ENCODE measurements at places on chromosomes 6 and 20.

DNA sequence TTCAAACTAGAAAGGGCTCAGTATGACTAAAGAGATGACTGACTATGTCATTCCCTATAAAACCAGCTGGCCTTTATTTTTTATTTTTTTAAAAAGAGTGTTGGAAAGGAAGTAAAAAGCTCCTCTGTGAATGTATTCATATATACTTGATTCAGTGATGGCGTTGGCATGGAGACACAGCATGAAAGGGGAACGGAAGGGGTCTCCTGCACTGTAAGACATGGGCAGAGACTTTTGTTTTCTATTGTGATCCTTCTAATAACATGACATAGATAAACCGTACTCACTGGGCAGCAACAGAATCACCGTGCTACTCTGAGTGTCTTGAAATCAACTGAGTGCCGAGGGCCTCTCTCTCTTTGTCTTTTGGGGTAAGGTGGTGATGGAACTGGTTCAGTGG, 228.1 kb upstream of the RIN2 start:
- no peak for DNase-seq

- DNase-seq, result no peak
Measured at GRCh38 chr6:36843170-36843569, 3.9 kb upstream of the CPNE5 start.

DNA sequence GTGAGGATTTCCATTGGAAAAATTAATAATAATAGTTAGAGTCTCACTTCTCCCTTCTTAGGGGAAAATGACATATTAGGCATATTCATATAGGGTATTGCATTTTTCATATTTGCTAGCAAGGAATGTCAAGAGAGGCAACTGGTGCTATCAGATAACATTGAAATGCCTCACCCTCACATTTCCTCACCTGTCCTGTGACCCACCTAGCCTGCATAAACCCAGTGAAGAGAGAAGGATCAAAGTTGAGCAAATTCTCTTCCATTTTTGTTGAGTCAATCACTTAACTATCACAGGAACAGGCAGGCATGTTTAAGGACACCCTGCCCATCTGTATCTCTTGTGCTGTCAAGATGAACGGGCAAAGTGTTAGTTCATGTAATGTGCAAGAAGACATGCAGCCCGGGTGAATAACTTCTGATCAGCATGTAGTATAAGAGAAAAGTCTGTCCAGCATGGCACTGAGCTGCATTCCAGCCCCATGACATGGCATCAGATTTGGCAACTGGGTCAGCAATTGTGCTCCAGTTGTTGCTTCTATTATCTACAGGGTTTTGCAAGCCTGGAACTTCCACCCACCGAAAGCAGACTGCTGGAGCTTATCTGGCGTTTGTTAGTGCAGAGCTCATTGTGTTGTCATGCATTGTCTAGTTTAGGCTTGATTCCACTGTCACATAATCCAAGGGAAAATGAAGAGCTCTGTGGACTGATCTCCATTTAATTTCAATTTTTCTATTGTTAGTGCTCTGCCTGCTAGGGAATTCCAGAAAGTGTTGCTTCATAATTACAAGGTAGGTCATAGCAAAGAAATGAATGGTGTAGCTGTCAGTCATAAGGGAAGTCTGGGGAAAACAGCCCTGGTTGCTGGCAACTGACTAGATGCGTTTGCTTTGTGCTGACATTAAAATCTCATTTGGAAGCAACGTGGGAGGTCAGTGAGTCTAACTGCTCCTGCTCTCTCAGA, 138.4 kb upstream of the TNFAIP3 start:
- DNase-seq, result no peak

DNA sequence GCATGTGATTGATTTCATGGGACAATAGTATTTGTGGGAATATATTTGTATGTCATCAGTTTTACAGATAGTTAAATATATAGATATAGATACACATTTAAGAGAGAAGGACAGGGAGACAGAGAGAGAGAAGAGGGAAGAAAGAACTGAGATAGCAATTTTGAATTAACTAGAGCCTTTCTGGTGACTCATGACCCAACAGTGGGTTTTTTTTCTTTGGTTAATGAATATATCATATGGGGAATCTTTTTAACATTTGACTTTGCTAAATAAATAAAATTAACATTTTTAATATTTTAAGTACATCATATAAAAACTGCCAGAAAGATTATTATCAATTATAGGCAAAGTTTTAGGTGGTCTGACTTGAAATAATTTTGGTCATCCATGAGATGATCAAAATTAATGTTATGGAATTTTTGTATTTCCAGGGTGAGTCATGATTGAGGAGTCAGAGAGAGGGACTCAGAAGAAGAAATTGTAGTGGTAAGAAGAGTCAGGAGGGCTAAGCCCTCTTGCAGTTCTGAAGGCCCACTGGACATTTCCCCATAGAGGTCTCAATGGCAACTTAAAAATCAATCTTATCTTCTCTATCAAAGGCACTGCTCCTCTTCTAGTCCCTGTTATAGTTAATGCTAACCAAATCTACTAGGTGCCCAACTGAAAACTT, 508.1 kb upstream of the MAP3K7 start:
- no peak for DNase-seq

DNA sequence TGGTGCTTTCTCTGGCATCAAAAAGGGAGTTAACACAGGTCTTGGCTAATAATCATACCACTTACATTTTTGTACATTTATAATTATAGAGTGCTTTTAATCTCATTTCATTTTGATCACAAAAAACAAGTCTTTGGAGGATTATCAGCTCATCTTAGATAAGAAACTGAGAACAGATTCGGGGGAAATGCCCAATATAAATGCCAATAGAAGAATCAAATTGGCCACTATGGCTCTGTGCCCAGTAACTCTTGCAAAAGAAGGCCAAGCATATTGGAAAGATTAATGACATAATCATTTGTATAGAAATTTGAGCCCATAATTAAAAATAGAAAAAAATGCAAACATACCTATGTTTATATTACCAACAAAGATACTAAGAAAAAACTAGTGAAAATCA, 42.5 kb downstream of the IPCEF1 start:
- DNase-seq, result no peak

- DNase-seq, result no peak
Measured at GRCh38 chr6:27770724-27771123, 141.5 kb downstream of the OR2B2 start.

DNA sequence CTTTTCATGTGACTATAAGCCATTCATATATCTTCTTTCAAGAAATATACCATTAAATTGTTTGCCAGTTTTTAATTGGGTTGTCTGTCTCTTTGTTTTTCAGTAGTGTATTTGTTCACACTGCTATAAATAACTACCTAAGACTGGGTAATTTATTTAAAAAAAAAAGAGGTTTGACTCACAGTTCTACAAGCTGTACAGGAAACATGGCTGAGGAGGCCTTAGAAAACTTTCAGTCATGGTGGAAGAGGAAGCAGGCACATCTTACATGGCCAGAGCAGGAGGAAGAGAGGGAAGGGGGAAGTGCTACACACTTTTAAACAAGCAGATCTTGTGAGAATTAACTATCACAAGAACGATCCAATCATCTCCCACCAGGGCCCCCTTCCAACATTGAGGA, 255.3 kb downstream of the EPM2A start:
- DNase-seq, result no peak

GRCh38 chr6:38091613-38092012, 272.1 kb downstream of the ZFAND3 start:
- DNase-seq, result no peak

DNA sequence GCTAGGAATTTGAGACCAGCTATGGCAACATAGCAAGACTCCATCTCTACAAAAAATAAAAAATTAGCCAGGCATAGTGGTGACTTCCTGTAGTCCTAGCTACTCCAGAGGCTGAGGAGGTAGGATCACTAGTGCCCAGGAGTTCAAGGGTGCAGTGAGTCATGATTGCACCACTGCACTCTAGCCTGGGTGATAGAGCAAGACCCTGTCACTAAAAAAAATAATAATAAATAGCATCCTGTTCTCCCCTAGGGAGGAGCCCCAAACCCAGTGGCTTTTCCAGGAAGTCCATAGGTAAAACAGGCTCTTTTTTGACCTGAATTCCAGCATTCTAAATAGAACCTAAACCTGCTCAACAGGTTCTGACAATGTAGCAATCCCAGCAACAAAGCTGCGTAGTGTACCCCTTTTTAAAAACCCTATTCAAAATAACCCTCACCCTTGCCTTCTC, 192.0 kb downstream of the ALDH8A1 start:
- no peak for DNase-seq

GRCh38 chr6:127198549-127198948, 68.1 kb upstream of the RNF146 start:
- no peak for DNase-seq

DNA sequence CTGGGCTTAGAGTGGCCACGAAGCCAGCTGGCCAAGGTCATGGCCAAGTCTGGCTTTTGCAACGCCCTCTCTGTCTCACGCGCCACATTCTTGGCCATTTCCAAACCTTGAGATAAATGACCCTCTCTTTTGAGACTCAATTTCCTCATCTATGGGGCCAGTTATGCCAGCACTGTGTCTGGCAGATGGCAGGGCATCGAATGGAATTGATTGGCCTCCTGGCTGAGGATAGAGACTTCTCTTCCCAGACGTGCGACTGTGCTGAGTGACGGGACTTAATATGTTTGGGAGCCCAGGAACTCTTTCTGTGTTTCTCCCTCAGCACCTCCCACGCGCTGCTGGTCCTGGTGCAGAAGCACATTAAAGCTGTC, 7.6 kb downstream of the BPIFB2 start:
- DNase-seq, result no peak

GRCh38 chr6:1190366-1190765, 121.5 kb upstream of the FOXQ1 start:
- peak; percentile 93 for DNase-seq

GRCh38 chr20:61251529-61252393, at the start of gene CDH4:
Gene CDH4 (plus strand): TSS chr20:61252261.
- DNase-seq, result no peak

DNA sequence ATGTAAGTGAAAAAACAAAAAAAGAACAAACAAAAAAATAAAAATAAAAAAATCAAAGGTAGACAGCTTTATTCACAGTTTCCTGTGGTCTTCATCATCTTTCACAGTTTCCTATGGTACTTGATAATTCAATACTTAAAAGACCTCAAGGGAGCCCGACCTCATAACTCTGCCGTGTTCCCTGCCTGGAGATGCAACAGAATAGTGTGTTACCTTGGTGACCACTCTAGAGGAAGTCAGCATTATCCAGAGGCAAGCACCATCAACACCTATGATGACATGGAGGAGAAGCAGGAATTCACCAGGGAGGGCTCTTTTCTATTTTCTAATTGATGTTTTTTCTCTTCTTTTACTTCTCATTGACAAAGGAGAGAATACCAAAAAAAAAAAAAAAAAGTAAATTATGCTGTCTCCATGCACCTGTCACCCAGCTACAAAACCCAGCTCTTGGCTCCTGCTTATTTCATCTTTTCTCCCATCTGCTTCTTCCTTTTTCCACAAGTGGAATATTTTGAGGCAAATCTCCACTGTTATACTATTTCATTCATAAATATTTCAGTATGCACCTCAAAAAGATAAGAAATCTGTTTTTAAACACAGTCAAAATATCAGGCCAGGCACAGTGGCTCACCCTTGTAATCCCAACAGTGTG, 95.8 kb upstream of the STXBP5 start:
- DNase-seq, result no peak

GRCh38 chr6:4935486-4935885, 68.4 kb downstream of the RPP40 start:
- DNase-seq, result no peak

DNA sequence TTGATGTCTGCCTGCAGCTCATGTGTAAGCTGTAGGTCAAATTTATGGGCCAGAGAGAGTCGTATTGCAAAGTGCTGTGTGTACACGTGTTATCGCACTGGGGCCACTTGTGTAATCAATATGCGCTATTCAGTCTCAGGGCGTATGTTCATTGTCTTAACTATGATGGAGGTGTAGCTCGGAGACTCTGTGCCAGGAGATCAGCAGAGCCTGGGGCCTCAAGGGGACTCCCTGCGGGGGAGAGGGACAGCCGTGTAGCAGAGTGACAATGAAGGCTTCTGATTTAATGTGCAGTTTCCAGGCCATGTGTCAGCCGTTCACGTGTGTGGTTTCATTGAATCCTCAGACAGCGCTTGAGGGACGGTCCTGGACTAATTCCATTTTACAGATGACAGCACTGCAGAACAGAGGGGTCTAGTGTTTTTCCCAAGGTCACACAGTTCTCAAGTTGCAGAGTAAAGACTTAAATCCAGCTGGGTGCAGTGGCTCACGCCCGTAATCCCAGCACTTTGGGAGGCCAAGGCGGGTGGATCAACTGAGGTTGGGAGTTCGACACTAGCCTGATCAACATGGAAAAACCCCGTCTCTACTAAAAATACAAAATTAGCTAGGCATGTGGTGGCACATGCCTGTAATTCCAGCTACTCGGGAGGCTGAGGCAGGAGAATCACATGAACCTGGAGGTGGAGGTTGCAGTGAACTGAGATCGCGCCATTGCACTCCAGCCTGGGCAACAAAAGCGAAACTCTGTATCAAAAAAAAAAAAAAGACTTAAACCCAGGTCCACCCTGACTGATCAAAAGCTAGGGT, 242.5 kb downstream of the PREX1 start:
- no peak for DNase-seq
